Activated effector memory CD4-positive, alpha-beta T cell treated with anti-CD3 and anti-CD28 coated beads, Interleukin-2, amount 50 U/mL, for 16 hours (primary cell): ENCODE measurements at places on chromosomes 13 and 19.

GRCh38 chr19:40685016-40685526, 5.4 kb downstream of the NUMBL start:
- DNase-seq, result no peak

DNA sequence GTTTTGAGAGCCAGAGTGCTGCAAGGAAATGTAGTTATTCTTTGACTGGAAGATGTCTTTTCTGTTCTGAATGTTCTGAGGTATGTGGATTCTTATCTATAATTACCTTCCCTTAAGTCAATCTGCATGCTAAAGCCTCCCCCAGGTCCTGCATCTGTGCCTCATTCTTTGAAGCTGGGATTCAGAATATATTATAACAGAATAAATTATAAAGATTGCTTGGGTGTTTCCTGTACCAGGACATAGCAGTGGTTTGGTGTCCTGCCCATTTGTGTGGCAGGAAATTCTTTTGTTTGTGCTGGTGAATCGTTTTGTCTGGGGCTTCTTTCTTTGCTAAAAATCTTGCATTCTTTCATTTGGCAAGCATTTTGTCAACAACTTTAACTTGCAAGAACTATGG, 60.2 kb downstream of the ITGBL1 start:
- no peak for DNase-seq

GRCh38 chr19:31299665-31300064, 49.6 kb downstream of the TSHZ3 start:
- DNase-seq, result no peak

DNA sequence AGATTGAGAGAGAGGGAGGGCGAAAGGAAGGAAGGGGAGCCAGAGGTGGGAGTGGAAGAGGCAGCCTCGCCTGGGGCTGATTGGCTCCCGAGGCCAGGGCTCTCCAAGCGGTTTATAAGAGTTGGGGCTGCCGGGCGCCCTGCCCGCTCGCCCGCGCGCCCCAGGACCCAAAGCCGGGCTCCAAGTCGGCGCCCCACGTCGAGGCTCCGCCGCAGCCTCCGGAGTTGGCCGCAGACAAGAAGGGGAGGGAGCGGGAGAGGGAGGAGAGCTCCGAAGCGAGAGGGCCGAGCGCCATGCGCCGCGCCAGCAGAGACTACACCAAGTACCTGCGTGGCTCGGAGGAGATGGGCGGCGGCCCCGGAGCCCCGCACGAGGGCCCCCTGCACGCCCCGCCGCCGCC, at the start of gene TNFSF11:
TNFSF11 (plus strand) TSS at position 142 of the 400 bp plus-strand sequence; CDS start at position 294, 152 bp downstream.
- peak; percentile 71 for DNase-seq

GRCh38 chr19:5985098-5985783, 7.3 kb upstream of the RANBP3 start:
- no peak for DNase-seq

DNA sequence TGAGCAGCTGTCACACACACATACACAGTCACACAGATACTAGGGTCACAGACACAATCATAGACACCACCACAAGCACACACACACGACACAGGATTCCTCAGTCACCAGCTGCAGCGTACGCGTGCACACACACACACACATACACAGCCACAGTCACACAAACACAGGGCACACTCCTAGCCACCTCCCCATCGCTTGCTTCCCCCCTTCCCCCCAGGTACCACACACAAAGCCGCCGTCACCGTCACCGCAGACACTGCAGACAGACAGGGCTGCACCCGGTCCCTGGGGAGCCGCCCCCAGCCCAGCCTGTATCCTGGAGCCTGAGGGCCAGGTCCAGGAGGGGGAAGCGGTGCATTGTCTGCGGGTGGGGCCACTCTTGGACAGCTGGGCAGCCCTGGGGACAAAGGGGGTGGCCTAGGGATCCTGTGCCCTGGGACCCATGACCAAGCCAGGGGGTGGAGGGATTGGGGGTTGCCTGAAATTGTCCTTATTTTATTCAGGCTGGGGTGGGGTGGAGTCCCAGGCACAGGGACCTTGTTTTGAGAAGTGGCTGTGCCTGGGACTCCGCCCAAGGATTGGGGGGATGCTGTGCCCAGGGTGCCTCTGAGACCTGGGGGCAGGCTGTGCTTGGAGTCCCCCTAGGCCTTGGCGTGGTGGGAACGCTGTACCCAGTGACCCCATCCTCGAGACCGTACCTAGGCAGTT, 957 bp downstream of the NUMBL start:
- DNase-seq, result no peak

GRCh38 chr19:50292216-50292827, 36.9 kb downstream of the KCNC3 start:
- no peak for DNase-seq

- DNase-seq, result no peak
Observed at GRCh38 chr13:75194717-75195462, 287.1 kb downstream of the TBC1D4 start.

DNA sequence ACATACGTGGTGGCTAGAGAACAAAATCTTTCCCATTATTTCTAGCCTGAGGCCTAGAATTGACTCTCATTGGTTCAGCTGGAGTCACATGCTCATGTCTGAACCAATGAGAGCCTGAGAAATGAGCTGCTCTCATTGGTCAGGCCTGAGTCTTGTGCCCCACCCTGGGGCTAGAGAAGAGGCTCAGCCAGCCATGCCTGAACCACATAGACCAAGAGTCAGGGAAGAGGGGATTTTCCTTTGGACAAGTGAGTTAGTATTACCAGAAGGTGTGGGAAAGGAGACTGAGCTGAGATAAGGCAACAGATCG, 6.9 kb downstream of the FXYD5 start:
- no peak for DNase-seq

DNA sequence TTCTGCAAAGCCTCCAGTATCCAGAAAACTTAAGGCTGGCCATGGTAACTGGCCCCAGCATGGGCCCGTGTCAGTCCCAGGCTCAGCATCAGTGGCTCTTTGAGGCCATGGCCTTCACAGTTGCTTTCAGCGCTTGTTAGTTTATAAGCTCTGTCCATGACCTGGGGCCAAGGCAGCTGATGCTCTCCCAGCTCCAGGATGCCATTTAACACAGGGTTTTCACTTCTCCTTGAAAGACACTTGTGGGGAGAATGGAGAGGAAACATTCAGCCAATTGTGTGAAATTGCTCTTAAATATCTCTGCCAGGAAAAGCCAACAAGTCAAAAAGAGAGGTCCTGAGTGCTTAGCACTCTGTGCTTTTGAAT, 321.3 kb downstream of the FOXO1 start:
- no peak for DNase-seq

GRCh38 chr13:112820318-112820717, 130.5 kb downstream of the ATP11A start:
- DNase-seq, result no peak

- no peak for DNase-seq
Observed at GRCh38 chr13:37029617-37030016, 29.0 kb downstream of the EXOSC8 start.

DNA sequence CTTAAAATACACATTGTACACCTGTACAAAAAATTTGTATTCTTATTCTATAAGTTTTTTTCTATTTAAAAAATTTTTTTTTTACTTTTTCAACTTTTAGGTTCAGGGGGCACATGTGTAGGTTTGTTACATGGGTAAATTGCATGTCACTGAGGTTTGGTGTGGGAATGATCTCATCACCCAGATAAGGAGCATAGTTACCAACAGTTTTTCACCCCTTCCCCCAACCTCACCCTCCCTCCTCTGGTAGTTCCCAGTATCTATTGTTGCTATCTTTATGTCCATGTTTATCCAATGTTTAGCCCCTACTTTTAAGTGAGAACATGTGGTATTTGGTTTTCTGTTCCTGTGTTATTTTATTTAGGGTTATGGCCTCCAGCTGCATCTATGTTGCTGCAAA, 89.9 kb downstream of the CDK8 start:
- no peak for DNase-seq

DNA sequence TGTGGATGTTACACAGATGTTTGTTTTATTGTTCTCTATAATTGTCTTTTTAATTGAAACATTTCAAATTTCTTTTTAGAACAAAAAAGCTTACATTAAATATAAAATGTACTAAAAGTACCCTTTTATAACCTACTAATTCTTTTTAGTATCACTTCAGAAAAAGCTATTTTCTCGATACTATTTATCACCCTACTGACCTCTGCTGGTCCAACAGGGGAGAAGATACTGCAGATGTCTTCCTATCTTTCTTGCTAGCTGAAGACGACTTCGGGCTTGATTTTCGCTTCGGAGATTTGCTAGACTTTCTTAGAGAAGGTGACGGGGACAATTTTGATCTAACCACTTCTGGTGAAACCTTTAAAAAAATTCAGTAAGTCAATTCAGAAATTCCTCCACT, 42.4 kb downstream of the ZC3H13 start:
- DNase-seq, result no peak

- DNase-seq, result peak; percentile 92
Observed at GRCh38 chr13:52617070-52618060, 24.9 kb upstream of the HNRNPA1L2 start.

DNA sequence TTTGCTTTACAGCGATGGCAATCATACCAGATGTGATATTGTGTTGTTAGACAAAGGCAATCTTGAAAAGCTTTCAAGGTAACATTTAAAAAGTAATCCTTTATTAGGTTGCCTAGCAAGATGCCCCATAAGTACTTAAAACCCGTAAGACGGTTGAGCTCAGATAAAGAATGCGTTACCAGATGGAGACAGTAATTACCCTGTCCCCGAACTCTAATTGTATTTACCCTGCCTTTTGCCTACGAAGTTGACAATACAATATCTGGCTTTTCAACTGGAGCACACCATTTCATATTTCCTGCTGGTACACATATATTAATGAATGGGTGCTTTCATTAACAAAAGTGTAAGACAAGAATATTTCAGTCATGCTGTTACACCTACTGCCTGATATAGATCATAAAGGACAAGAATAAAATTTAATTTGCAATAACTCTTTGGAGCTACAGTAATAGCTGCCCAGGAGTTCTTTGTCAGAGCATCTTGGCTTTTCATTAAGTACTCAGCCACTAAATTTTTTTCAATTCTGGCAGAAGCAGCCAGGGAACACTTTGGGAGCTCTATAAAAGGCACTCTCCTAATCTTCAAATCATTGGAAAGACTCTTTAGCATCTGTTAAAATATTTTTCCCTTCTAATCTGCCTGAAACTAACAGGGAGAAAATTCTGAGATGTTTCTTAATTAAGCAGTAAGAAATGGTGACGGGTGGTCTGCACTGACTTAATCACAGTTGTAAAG, 63.8 kb downstream of the DCT start:
- DNase-seq, result no peak

GRCh38 chr19:51090471-51090870, 7.8 kb upstream of the KLK14 start:
- no peak for DNase-seq

- peak; percentile 84 for DNase-seq
Observed at GRCh38 chr13:99303863-99304521, 3.2 kb downstream of the GPR183 start.

- DNase-seq, result no peak
Observed at GRCh38 chr19:33376423-33376822, 2.9 kb downstream of the CEBPG start.

GRCh38 chr13:23771956-23772355, 117.2 kb downstream of the MIPEP start:
- DNase-seq, result no peak

DNA sequence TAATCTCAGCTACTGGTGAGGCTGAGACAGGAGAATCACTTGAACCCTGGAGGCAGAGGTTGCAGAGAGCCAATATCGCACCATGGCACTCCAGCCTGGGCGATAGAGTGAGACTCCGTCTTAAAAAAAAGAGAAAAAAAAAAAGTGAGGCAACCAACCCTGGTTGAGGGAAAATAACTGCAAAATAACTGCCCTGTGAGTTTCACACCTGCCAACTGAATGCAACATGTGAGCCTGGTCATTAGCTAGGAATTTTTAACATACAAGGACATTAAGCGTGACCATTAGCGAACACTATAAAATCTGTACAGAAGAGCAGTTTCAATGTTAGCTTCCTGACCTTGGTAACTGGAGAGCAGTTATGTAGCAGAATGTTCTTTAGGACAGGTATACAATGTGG, 2.4 kb upstream of the CCNP start:
- no peak for DNase-seq

DNA sequence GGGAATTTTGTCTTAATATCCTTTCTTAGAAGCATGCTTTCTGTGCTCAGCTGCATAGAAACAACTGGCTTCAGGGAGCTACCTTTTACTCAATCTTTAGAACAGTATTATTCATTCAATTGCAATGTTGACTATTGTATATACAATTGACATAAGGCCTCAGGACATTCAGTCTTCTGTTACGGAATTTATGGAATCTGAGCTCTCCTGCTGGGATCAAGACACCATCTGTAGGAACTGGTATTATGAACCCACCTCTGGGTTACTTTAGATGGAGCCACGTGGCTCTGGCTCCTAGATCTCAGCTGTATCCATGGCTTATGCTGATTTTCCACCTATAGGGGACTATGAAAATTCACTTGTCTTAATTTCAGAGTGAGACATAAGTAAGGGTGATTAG, 716.2 kb upstream of the GPC6 start:
- no peak for DNase-seq

DNA sequence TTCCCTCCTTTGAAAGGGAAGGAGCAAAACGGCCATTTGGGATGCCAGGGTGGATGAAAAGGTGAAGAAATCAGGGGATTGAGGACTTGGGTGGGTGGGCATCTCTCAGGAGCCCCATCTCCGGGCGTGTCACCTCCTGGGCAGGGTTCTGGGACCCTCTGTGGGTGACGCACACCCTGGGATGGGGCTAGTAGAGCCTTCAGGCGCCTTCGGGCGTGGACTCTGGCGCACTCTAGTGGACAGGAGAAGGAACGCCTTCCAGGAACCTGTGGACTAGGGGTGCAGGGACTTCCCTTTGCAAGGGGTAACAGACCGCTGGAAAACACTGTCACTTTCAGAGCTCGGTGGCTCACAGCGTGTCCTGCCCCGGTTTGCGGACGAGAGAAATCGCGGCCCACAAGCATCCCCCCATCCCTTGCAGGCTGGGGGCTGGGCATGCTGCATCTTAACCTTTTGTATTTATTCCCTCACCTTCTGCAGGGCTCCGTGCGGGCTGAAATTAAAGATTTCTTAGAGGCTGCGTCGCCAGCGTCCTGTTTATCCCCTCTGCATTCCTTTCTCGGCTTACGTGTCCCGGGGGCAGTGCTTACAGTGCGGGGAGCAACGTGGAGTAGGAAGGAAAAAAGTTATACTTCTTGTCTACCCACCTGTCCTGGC, 15.2 kb upstream of the S1PR4 start:
- DNase-seq, result peak; percentile 88

GRCh38 chr19:56110515-56111448, 10.3 kb downstream of the ZNF787 start:
- DNase-seq, result no peak

- no peak for DNase-seq
Observed at GRCh38 chr13:23915308-23915707, 18.0 kb upstream of the C1QTNF9B start.
